ENCODE measurements at places on chromosomes 7 and 10.

- no peak for DNase-seq
Measured at GRCh38 chr10:93458821-93459257, 23.3 kb downstream of the MYOF start.

- DNase-seq = no peak
Measured at GRCh38 chr7:11848251-11848650, 16.3 kb upstream of the THSD7A start.

- DNase-seq = no peak
Measured at GRCh38 chr10:97134110-97134509, 51.6 kb downstream of the SLIT1 start.

- DNase-seq = no peak
Measured at GRCh38 chr7:43577485-43577951, 5.4 kb upstream of the STK17A start.

GRCh38 chr10:116044801-116045248, 228.2 kb downstream of the GFRA1 start:
- no peak for DNase-seq

DNA sequence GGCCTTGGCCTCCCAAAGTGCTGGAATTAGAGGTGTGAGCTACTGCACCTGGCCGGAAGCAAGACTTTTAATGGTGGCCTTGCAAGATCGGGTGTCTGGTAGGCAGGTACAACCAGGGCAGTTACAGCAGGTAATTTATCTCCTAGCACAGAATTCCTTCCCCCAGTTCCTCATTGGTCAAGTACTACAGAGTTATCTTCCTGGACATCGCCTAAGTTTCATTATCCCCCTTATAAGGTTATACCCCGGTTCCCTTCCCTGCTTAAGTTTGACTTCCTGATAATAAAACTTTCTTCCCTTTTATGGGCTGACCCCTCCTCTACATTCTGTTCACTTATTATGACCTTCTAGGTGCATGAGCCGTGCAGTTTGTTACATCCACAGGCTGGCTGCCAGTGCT, 19.0 kb upstream of the CYP3A43 start:
- DNase-seq = no peak

GRCh38 chr10:117946525-117947070, 100.1 kb downstream of the RAB11FIP2 start:
- DNase-seq = no peak

DNA sequence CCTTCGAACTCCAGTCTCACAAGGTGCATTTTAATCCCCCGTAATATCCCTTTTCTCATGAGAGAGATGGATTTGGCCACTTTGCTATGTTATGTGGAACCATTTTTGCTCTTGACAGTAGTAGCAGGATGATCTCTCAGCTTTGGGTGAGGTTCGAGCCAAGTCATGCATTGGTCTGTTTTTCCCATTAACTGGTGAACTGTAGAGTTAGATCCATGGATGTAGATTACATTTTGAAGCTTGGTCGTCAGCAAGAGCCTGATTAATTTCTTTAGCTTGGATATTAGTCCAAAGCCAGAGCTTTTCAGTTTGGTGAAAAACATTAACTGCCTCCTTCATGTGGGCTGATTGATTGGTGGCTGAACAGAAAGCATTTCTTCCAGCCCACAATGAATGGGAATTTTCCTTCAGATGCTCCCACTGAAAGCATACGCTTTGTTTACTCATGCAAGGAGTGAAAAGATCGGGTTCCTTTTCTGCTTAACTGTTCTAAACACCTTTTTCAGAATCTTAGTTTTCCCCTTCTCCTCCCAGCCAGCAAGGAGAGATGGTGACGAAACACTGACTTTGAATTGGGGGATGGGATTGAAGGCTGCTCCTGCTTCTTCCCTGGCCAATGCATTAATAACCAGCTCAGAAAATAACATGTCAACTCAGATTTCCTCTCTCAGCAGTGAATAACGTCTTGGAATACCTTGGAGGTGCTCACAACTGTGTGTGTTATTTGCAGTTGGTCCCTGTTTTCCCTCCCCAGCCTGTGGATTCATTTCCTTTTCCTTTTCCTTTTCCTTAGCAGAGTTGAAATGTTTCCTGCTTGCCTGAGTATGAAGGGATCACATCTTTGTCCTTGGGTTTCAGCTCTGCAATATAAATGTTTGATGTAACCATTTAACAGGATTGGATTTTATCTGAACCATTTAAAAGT, 351.8 kb upstream of the FZD8 start:
- no peak for DNase-seq

DNA sequence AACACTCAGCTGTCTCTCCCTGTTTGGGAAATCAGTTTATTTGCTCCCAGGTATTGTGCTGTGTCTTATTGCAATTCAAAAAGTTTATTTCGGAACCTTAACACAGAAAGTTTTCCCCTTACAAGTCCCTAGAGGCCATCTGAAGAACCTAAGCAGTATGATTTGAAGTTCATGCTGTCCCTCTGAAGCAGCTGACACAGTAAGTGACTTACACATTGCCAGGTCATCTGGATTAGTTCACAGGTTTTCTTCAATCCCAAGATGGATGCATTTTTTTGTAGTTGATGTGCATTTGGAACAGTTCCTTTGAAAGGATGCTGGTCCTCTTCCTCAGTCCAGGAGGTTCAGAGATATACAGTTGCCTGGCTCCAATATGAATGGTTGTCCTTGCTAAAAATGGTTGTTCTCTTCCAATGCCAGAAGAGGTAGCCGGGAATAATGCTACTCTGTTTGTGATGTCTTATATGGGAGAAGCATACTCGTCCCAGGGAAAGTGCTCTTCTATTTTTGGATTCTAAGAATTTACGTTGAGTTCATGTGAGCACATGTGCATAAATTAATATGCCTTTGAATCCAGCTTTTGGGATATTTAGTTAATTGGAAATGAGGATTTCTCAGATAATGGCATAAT, 183.5 kb upstream of the PHYHIPL start:
- DNase-seq = no peak

- no peak for DNase-seq
Measured at GRCh38 chr7:99975782-99976521, at the start of gene AZGP1. Gene AZGP1, minus strand, starts transcription at chr7:99976031. Its CDS starts 11 bp downstream, at chr7:99976020.

- no peak for DNase-seq
Measured at GRCh38 chr7:157840914-157841772, 504.3 kb downstream of the DNAJB6 start.

- DNase-seq = no peak
Measured at GRCh38 chr10:91137822-91138221, 82.6 kb upstream of the PCGF5 start.

DNA sequence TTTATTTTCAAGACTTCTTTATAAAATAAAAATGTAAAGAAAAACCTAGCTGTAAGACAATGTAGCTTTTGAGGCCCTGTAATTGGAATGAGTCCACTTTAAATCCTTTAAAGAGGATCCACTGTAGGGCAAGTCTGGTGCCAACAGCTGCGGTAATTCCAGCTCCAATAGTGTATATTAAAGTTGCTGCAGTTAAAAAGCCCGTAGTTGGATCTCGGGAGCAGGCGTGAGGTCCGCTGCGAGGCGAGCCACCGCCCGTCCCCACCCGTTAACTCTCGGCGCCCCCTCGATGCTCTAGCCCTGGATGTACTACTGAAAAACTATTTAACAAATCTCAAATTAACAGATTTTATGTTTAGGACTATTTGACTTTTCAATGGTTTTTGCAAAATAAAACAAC, 414.7 kb upstream of the SEMA3C start:
- no peak for DNase-seq

- no peak for DNase-seq
Measured at GRCh38 chr10:22683140-22683389, 31.3 kb downstream of the PIP4K2A start.

GRCh38 chr10:101720606-101721230, 25.7 kb upstream of the FBXW4 start:
- DNase-seq = no peak

- DNase-seq = no peak
Measured at GRCh38 chr7:16923019-16923418, 41.2 kb upstream of the AGR3 start.

GRCh38 chr7:30166155-30166840, 31.5 kb downstream of the MTURN start:
- DNase-seq = no peak

DNA sequence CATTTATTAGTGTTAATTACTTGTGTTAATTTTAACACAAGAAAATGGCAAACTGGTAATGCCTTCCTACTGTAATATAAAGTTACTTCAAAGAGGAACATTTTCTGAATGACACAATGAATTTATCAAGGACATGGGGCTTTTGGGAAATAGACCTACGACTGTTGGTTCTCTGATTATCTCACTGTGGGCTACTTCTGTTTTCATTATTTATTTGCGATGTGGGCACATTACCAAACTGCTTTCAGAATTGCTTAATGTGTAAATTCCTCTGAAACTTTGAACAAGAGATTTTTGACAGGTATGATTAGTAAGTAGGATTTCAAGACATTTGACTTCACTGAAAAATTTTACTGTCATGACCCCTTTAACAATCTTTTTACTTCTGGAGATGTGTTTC, 535.6 kb downstream of the CNTNAP2 start:
- no peak for DNase-seq

- DNase-seq = no peak
Measured at GRCh38 chr7:71868797-71869196, 543.3 kb downstream of the CALN1 start.

DNA sequence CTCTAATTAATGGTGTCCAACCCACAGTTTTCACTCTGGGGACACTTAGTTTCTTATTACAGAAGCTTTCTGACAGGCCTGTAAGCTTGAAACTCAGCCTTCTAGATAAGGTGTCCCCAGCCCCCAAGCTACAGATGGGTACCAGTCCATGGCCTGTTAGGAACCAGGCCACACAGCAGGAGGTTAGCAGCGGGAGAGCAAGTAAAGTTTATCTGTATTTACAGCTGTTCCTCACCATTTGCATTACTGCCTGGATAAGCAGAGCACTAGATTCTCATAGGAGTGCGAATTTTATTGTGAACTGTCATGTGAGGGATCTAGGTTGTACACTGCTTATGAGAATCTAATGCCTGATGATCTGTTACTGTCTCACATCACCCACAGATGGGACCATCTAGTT, 93.7 kb downstream of the TMEM26 start:
- DNase-seq = no peak

DNA sequence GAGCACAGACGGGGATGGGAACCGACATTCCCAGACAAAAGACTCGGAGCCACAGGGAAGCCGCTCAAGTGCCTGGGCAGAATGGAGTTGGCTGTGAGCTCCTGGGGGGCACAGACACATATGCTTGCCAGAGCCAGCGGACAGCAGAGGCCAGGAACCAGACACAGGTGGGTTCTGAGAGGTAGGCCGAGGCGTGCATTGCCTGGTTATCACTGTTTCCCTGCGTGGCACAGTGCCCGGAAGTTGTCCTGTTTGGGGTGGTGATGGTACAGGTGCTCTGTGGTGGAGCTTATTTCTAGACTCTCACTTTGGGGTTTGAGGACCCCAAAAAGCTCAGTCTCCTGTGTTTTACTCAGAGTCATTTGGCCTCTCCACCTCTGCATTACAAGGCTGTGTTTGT, 2.5 kb downstream of the PALD1 start:
- no peak for DNase-seq

DNA sequence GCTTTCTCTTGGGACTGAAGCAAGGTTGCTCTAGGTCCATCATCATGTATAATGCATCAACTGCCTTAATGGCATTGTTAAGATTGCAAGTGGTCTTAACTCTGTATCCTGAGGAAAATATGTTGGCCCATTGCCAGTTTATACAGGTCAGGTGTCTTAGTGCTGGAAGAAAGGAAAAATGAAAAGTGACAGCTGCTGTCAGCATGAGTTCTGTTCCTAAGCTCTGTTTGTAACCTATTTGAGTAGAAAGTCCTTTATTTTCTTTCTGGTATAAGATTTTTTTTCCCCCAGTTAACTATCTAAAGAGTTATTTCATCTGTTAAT, 127.2 kb downstream of the SRI start:
- no peak for DNase-seq

DNA sequence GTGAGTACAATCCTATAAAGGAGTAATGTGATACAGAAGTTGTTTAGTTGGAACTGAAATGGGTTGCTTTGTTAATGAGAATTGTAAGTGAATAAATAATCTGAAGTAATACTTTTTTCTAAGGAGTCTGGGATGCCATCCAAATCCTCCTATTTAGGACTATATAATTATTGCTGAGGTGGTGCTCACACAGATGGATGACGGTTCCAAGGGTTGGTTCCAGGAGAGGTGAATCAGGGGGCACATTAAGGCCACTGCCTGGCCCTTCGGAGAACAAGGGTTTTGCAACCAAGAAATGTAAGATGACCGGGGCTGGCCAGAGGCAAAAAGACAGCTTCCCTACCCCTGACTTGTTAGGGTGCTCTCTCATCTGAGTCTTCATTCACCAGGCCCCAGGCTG, 352.7 kb downstream of the PHTF2 start:
- DNase-seq = no peak

- DNase-seq = no peak
Measured at GRCh38 chr7:44776211-44776610, 20.3 kb upstream of the PPIA start.

- no peak for DNase-seq
Measured at GRCh38 chr10:102764470-102765161, 20.9 kb downstream of the WBP1L start.

DNA sequence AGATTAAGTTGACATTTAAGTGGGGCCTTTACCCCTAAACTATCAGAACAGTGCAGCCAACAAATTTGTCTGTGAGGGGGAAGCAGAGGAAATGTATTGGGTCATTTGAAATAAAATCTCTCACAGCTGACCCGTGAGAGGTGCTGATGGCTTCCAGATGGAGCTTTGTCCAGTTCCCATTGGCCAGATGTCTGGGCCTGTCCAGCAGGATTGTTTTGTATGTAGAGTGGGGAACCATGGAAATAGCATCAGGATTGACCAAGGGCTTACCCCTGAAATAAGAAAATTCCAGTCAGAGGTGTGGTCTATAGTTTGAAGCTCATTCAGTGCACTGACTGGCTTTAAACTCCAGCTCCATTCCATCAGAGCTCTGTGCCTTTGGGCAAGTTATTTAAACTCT, 50.6 kb downstream of the INHBA start:
- no peak for DNase-seq

- DNase-seq = no peak
Measured at GRCh38 chr10:100374200-100374655, 27.2 kb downstream of the SCD start.

GRCh38 chr10:18109341-18109870, 30.8 kb upstream of the CACNB2 start:
- DNase-seq = no peak

- no peak for DNase-seq
Measured at GRCh38 chr10:132526676-132527075, 10.9 kb upstream of the INPP5A start.

DNA sequence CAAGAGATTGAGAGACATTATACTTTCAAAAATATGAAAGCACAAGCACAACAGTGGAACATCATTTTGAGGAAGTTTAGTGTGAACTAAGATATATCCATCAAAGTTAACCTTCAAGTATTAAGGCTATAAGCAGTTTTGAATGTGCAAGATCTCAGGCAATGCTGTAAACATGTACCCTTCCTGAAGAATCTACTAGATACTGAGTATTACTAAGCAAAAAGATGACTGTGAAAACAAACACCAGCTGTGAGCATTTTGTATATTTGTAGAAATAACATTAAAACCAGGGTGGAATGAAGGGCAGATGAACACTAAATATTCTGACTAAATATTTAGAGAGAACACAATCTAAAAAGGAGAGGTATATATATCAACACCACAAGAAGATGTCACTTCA, 41.3 kb upstream of the ADRA2A start:
- DNase-seq = no peak
